ENCODE measurements at places on chromosomes 16 and 17.

- DNase-seq, result no peak
Observed at GRCh38 chr16:66741169-66741900, 10.1 kb downstream of the DYNC1LI2 start.

- no peak for DNase-seq
Observed at GRCh38 chr17:77208217-77208808, 67.5 kb downstream of the SEC14L1 start.

- no peak for DNase-seq
Observed at GRCh38 chr16:66258916-66259845, 107.3 kb upstream of the CDH5 start.

- DNase-seq, result no peak
Observed at GRCh38 chr16:85840801-85841200, 41.3 kb downstream of the COX4I1 start.

- peak; percentile 41 for DNase-seq
Observed at GRCh38 chr16:88812513-88813268, 963 bp upstream of the APRT start.

DNA sequence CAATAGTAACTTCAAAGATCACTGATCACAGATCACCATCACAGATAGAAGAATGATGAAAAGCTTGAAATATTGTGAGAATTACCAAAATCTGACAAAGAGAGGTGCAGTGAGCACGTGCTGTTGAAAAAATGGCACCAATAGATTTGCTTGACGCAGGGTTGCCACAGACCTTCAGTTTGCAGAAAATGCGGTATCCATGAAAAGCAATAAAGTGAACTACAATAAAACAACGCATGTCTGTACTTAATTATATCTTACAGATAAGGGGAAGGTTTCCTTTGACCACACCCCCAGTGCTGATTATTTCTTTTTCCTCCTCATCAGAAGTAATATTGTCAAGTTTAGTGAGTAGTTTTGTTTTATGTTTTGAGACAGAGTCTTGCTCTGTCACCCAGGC is 21.1 kb upstream of the PYDC1 start:
- DNase-seq, result no peak

DNA sequence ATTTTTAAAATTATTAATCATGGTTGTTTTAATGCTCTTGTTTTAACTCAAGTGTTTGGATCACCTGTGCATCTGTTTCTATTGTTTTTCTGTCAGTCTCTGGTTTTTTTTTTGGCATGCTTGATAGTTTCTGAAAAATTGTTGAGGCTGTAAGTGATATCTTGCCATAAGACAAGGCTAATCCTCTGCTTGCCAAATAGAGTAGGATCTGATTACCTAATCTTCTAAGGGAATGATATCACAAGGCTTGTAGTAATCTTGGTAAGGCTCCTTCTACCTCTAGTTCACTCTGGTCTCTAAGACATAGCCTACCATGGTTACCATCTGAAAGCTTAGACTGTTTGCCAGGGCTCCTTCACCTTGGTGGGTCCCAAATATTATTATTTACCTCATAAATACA is 81.0 kb downstream of the ATF7IP2 start:
- DNase-seq, result no peak

- DNase-seq, result no peak
Observed at GRCh38 chr17:78891406-78892061, 11.5 kb downstream of the CEP295NL start.

DNA sequence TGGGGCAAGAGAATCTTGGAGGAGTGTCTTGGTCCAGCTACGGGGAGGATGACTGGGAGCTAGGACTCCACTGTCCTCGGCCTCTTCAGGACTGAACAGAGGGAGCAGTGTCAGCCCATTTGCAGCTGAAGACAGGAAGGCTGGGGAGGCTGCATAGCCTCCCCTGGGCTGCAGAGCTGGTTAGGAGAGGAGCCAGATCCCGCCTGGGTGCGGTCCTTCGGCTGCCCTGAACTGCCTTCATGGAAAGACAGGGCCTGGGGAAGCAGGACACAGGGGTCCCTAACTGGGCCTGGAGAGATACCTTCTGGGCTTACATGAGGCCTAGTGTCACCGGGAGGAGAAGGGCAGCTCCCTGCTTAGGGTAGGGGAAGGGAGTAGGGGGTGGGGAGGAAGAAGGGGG is 26.6 kb downstream of the UNC13D start:
- DNase-seq, result no peak

GRCh38 chr16:15610369-15610871 is 32.5 kb downstream of the MARF1 start:
- no peak for DNase-seq

- no peak for DNase-seq
Observed at GRCh38 chr17:43952724-43953666, 745 bp downstream of the PYY start.

DNA sequence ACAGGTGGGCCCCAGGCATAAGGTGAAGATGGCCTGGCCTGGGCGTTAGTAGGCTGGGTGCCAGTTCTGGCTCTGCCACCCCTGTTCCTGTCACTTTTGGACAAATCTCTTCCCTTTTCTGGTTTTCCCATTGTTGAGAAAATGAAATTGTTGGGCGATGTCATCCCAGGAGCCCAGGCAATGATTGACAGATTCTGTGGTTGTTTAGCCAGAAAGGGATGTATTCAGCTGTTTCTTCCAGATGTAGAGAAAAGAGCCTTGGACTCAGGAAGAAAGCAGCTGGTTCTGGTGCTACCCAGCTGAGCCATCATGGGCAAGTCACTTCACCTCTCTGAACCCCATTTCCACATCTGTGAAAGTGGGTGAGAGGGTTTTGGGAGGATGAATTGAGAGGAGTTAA is 60.1 kb upstream of the MRTFB start:
- DNase-seq, result no peak

GRCh38 chr16:50245417-50246298 is 20.7 kb upstream of the ADCY7 start:
- DNase-seq, result peak; percentile 55

DNA sequence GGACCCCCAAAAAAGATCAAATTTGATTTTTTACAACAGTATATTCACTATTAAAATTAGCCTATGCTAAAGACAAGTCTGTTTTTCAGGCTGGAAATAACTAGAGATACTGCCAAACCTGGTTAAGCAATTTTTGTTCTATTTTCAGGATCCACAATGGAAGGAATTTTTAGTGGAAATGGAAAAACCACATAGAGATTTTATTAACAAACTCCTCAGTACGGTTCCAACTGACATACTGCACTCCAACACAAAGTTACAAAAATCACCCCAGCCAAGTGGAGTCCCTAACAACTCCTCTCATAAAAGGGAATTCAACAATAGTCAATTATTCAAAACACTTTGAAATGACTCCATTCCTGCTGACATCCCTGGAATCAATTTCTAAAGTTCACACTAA is 101.6 kb upstream of the TOB1 start:
- DNase-seq, result no peak

DNA sequence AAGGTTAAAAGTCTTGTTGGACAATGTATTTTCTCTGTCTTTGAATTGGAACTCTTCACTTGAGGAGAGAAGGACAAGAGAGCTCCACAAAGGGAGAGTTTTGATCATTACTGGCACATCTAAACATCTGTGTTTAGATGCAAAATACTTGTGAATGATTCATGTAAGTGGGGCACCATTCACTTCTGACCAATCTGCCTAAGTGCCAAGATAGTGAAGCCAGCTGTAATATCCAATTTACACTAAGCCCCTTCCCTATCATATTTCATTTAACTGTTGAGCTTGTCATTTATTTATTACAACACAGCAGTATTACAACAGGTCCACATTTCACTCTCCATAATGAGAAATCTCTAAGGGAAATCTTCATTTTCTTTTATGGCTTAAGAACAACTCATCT is 832.3 kb upstream of the GOT2 start:
- DNase-seq, result no peak

DNA sequence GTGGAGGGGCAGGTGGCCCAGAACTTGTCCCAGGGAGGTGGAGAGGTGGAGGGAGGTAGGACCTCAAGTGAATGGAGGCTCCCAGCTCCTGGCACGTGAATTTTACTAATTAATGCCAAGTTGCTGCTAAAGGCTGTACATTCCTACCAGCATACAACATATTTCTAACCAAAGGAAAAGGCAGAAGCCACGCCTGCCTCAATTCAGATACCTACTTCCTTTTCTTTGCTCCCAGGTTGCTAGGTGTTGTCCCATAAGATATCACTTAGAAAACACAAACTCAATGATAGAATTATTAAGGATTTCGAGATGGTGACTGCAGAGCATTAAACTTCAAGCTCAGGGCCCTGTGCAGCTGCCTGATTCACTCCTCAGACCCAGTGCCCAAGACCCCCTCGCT is 20.5 kb upstream of the SMPD3 start:
- no peak for DNase-seq

GRCh38 chr17:57207396-57207795 is 48.9 kb upstream of the MSI2 start:
- no peak for DNase-seq

GRCh38 chr17:79574108-79574507 is 36.7 kb downstream of the RBFOX3 start:
- no peak for DNase-seq

DNA sequence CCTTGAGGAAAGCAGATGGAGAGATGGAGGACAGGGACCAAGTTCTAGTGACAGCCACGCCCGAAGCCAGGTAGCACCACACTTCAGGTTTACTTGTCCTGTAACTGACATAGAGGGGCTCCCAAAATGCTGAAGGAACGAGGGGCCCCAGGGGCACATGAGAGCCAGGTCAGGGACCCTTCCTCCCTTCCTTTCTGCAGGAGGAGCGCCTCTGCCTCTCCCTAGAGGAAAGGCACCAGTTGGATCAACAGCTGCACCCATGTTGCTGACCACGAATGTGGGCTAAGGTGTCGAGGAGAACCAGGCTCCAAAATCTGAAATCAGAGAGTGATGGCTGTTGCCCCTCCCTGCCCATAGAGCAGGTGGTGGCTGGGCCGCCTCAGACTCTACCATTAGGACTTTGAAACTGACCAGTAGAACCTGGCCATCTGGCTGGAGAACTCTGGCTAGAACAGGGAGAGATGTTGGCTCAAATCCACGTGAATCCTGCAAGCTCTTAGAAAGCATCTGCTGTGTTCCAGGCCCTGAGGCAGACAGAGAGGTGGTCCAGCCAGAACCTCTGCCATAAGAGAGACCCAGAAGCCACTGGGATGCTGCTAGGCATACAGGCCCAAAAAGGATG is 218.8 kb downstream of the KATNIP start:
- DNase-seq, result no peak

DNA sequence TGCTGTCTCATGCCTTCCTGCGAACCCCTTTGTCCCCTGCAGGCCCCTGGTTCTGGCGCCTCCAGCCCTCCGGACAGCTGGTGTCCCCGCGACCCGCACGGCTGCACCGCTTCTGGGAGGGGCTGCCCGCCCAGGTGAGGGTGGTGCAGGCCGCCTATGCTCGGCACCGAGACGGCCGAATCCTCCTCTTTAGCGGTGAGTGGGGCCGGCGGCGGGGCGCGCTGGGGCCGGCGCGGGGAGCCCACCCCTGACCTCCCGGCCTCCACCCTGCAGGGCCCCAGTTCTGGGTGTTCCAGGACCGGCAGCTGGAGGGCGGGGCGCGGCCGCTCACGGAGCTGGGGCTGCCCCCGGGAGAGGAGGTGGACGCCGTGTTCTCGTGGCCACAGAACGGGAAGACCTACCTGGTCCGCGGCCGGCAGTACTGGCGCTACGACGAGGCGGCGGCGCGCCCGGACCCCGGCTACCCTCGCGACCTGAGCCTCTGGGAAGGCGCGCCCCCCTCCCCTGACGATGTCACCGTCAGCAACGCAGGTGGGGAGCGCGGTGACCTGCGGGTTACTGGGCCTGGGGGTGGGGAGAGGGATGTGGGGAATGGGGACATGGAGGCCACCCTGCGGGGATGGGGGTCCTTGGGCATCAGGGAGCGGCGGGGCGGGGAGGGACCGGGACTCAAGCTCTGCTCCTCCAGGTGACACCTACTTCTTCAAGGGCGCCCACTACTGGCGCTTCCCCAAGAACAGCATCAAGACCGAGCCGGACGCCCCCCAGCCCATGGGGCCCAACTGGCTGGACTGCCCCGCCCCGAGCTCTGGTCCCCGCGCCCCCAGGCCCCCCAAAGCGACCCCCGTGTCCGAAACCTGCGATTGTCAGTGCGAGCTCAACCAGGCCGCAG is 7.1 kb upstream of the IL32 start:
- DNase-seq, result no peak

GRCh38 chr17:67615011-67615561 is 102.7 kb upstream of the NOL11 start:
- no peak for DNase-seq

GRCh38 chr17:21388944-21389343 is 12.8 kb downstream of the KCNJ12 start:
- no peak for DNase-seq

DNA sequence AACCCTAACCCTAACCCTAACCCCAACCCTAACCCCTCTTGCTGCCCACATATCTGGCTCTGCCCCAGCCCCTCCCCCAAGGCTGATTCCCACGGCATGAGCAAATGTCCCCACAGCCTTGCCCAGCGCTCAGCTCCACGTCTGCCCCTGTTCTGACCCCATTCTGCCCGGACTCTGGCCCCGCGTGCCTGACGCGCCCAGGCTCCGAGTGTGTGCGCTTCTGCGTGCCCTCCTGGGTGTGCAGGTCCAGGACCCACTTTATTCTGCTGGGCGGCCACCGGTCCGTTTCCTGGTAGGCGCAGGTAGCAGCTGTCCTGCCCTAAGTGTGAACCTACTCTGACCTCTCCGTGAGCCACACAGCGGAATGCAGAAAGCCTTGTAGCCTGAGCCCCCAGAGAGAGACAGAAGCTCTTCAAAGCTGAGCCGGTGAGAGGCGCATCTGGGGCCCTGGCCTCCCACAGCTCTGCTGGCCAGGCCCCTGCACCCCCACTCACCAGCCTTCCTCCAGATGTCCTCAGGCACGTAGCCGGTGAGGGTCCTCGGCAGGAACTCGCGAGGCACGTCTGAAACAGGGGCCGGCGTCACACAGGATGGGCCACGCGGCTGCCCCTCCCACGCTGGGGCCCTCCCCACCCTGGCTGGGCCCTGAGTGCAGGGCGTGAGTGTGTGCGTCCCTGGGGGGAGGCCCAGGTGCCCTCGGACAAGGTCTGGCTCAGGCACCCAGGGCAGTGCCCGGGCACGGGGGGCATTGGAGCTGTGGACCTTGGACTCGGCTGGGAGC is 14.0 kb upstream of the PABPN1L start:
- no peak for DNase-seq

DNA sequence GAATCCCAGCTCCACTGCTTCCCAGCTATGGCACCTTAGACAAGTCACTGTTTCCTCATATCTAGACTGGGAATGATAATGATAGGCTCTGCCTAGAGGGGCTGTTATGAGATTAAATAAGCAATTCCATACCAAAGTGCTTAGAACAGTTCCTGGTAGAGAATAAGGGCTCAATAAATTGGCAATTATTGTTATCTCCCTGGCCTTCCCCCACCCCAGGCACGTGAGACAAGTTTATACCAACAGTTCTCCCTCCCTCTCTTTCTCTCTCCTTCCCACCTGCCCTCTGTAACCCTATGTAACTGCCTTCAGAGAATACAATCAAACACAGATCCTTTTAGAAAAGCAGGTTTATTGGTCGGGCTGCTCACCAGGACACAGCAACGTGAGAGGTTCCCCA is 13.9 kb upstream of the STAT3 start:
- no peak for DNase-seq

GRCh38 chr17:48148854-48149786 is 41.6 kb downstream of the SNX11 start:
- DNase-seq, result no peak

GRCh38 chr17:35998018-35998545 is 3.3 kb downstream of the CCL15 start:
- no peak for DNase-seq

GRCh38 chr16:22252317-22252716 is 44.9 kb upstream of the POLR3E start:
- DNase-seq, result no peak

GRCh38 chr17:43411369-43411677 is 12.5 kb downstream of the ARL4D start:
- no peak for DNase-seq

- DNase-seq, result peak; percentile 46
Observed at GRCh38 chr17:32876417-32877163, at the start of gene MYO1D. MYO1D (minus strand) TSS chr17:32877124; CDS start chr17:32876872, 252 bp downstream.
